Heart right ventricle (tissue), 16 donors: ENCODE measurements at places on chromosomes 3 and 15. TPM values are rescaled to one million over a fixed set of nuclear protein-coding genes. Genes with fewer than 3 reads are reported as not detected.
A peak's percentile ranks its signal among the peaks of the same experiment; 100 is the strongest.

DNA sequence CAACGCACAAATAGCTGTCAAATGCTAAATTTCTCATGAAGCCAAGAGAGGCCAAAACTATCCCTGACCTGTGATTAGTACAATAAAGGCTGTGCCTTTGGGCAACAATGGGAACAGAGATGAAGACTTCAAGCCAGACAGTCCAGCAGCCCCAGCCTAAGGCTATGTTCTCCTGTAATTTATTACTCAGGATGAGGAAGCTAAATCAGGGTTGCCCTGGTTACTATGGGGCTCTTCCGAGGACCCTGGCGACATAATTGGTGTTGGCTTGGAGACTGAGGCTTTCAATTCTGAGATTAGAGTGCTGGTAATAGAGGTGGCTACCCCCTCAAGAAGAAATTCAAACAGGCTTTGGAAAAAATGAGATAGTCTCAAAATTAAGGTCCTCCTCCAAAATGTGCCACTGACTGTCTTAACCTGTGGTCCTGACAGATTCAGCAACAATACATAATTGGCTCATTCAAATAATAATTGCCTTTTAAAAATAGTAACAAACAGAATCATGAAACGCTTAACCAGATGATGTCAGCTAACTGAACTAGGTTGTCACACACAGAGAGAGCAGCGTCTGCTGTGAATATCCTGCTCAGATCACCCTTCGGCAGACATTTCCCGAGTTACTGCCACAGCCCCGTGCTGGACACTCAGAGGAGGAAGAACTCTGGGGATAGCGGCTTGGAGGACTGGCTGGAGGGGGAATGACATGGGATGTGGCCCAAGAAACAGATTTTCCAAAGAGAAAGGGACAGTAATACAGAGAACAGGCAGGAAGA lies 43.0 kb downstream of the NSMCE3 start:
- DNase-seq, result no peak

GRCh38 chr3:150912501-150912900 lies 7.3 kb upstream of the MINDY4B start:
- DNase-seq, result no peak

GRCh38 chr15:89410039-89410435 lies 75.4 kb upstream of the POLG start:
- no peak for DNase-seq

DNA sequence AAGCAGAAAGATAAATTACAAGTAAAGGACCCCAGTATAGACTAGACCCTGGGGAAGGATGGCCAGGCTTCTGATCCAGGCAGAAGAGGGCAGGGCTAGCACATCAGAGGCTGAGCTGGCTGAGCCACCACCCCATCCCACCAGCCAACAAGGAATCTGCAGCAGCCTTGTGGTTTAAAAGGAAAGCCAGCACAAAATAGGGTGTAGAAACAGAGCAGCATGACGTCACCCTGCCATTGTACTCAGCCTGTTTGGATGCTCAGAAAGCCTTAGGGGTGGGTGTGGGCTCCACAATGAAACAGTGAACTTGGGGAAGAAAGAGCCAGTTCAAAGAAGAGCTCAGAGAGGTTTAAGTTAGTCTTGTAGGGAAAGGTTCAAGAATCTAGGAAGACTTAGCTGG lies 28.2 kb downstream of the DUOX1 start:
- no peak for DNase-seq

DNA sequence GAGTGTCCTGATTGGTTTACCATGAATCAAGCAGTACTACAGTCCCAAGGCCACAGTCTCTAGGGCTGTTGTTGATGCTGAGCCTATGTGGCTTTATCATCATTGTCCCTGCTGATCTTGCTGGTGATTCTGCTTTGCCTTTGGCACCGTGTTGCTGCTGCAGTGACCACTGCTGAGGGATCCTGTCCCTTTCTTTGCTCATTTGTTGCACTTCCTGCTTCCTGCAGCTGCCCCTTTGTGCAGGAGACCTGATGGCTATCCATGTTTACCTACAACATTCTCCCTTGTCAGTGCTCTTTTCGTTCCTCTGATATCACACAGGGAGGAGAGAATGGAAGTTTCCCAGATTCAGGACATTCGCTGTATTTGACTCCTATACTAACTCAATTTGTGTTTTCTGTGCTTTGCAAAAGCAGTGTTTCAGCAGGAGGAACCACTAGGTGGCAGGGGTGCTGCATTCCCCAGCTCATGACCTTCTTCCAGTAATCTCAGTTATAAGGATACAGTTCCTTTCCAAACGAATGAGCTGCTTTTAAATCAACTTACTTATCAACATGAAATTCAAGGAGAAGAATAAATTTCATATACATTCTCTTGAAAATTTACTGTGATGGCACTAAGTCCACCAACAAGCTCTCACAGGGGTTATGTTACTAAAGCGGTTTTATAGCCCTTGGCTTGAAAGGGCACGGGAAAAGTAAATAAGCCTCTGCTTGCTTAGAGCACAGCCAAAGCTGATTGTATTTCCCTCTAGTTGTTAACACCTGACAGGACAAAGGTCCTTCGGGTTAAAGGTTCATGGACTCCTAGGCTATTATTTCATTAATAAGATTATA lies 9.7 kb upstream of the THUMPD3 start:
- peak; percentile 70 for DNase-seq

GRCh38 chr3:55202326-55202725 lies 274.5 kb upstream of the LRTM1 start:
- no peak for DNase-seq

DNA sequence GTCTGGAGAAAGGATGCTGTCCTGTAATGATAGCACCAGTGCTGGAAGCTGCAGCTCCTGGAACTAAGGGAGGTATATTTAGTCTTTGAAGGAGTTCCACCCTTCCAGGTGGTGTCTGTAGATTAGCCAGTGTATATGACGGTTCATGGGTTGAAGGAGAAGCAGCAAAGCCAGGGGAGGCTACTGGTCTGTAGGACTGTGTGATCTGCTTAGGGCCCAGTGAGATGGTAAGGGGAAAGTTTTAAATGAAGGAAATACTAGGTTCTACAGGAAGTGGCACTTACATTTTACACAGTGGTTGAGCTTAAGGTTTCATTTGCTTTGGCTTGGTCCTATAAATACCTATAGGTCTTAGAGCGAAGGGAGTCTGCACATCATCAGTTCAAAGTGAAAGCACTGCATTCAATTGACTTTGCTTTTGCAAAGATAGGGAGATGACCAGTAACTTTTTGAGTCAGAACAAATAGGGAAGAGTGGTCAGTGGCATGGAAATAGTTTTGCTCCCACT lies 5.6 kb downstream of the SLC25A38 start:
- no peak for DNase-seq

GRCh38 chr3:150520408-150520807 lies 25.9 kb downstream of the SERP1 start:
- DNase-seq, result no peak

DNA sequence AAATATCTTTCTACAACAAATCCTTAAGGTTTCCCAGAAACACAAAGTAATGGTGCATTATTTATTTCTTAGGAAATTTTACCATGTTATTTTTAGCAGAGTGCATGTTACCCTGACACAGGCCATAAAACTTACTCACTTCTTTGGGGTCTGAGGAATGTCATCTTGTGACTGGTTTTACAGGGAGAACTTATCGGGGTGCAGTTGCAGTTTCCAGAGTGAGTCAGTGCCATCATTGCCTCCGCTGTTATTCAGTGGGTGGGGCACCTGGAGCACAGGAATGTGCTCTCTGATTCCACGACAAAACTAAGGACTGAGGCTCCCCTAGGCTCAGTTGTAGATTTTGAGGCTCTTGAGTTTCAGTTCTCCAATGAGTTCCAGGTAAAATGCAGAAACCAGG lies 11.1 kb upstream of the GREM1 start:
- DNase-seq, result no peak

- no peak for DNase-seq
Measured at GRCh38 chr3:185709251-185709955, 115.4 kb downstream of the IGF2BP2 start.

DNA sequence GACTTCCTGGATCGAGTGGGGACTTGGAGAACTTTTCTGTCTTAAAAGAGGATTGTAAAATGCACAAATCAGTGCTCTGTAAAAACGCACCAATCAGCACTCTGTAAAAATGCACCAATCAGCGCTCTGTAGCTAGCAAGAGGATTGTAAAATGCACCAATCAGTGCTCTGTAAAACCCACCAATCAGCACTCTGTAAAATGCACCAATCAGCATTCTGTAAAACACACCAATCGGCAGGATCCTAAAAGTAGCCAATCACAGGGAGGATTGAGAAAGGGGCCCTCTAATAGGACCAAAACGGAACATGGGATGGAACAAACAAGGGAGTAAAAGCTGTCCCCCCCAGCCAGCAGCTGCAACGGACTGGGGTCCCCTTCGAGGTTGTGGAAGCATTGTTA lies 587.4 kb upstream of the ALCAM start:
- DNase-seq, result no peak

DNA sequence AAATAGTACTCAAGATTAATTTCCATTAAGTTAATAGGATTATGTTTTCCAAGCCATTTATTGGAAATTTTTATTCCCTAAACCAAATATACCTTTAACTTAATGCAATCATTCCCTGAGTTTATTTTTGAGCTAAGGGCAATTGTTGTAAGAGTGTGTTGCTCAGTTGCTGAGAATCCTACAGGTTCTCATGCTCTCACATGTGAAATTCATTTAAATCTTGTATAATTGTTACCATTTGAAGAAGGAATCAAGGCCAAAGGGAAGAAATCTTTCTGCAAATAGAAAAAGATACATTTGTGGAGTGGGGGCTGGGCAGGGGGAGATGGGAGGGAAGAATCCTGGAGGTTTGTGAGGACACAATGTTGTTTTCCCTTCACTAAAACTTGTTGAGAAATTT lies 202.7 kb upstream of the STRIT1 start:
- DNase-seq, result no peak

DNA sequence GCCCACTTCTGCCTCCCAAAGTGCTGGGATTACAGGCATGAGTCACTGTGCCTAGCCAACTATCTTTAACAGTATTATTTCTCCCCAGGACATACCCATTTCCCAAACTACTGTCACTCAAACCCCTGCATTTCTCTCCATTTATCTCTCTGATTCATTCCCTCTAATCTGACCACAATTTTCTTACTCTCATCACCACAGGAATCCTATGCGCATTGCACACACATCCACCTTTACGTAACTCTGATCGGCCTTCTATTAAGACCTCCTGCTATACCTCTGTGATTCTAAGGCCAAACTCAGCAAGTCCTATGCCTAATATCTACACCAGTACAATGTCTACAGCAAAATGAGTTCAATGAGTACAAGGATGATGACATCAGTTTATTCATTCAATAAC lies 235.0 kb downstream of the ULK4 start:
- no peak for DNase-seq

DNA sequence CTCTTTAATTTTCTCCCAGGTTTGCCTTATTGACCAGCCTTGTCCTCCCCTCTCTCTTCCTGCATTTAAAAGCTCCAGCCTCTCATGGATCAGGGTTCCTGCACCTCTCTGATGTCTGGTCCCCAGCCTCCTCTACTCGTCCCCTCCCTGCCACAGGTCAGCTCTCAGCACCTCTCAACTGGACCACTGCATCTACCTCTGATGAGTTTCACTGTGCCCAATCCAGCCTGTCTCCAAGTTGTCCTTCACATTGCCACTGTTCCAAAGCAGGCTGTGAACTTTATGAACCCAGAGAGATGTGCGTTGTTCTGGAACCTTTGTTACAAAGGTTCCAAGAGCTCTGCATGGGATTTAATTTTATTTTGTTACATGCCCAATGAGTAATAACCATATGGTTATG lies 76.6 kb downstream of the SLCO3A1 start:
- no peak for DNase-seq

DNA sequence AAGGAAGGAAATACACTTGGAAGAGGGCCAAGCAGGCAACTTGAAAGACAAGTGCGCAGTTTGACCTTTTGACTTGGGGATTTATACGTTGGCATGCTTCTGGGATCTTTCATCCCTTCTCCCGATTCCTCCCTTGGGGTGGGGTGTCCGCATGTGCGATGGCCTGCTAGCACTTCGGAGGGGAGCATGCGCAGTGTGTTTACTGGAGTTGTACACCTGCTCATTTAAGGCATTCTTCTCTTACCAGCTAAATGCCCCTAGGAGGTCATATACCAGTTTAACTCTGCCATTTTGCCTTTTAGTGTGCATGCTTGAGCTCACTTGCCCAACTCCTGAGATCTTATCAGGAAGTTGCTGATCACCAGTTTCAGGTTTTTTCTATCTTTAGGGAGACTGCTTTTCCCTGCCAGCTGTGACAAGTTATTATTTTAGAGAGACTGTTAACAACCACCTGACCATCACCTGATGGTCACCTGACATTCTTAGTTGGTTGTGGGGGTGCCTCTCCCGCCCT lies 63.5 kb downstream of the BFSP2 start:
- DNase-seq, result no peak

GRCh38 chr3:139235192-139235591 lies 108.6 kb upstream of the MRPS22 start:
- no peak for DNase-seq

GRCh38 chr3:20857636-20858035 lies 671.6 kb upstream of the SGO1 start:
- no peak for DNase-seq

DNA sequence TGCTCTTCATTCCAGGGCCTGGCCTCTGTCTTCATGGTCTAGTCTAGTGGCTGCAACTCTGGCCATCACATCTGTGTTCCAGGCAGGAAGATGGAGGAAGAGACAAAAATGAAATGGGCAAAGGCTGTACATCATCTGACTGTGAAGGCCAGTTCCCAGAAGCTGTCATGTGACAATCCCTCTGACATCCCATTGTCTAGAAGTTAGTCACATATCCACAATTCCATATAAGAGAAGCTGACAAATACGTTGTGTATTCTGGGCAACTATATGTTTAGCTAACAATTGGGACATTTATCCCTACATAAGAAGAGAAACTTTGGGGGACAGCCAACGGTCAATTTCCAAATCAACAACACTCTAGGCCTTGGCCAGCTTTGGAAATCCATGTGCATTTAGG lies 34.5 kb upstream of the C3orf70 start:
- DNase-seq, result no peak

- no peak for DNase-seq
Measured at GRCh38 chr15:65110676-65111292, 4.2 kb downstream of the UBAP1L start.

DNA sequence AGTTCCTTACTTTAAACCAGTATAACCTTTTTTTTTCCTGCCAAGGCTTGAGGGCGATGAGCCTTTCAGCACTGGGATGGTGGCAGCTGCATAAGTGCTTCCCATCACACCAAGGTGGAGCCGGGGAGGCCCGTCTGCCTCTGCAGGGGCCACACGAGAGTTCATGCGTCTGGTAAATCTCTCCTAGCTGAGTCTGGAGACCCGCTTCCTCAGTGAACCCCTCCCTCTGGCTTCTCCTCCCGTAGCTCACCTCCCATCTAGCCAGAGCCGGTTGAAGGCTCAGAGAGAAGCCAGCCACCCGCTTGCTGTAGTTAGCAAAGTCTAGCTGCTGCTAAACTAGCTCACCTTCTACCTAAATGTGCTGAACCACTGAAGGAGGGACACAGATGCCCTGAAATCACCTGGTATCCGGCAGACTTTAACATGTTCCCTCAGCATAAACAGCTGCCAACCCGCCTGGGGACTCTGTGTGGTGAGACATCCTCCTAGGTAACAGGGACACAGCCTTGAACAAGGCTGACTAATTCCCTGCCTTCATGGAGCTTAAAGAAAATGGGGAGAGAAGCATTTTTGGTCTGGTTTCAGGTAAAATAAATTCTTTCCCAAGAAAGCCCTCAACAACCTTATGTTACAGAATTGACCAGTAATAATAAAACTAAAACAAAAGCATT lies 42.9 kb downstream of the RLBP1 start:
- no peak for DNase-seq

The ZNF502 gene
- total RNA-seq, result 4.1 TPM

The SAXO2 gene
- 4.1 TPM for total RNA-seq

The FETUB gene
- 0.24 TPM for total RNA-seq

The SLC35G2 gene
- total RNA-seq, result 2.4 TPM

The CNTN6 gene
- total RNA-seq, result not detected

The OR5K2 gene
- not detected for total RNA-seq

The TFDP2 gene
- total RNA-seq, result 44.9 TPM

The SLC9C1 gene
- 1.6 TPM for total RNA-seq
